ENCODE measurements at places on chromosomes 4 and X.
A peak's percentile ranks its signal among the peaks of the same experiment; 100 is the strongest.

- DNase-seq = no peak
Measured at GRCh38 chr4:62490635-62491034, 1290.5 kb downstream of the ADGRL3 start.

DNA sequence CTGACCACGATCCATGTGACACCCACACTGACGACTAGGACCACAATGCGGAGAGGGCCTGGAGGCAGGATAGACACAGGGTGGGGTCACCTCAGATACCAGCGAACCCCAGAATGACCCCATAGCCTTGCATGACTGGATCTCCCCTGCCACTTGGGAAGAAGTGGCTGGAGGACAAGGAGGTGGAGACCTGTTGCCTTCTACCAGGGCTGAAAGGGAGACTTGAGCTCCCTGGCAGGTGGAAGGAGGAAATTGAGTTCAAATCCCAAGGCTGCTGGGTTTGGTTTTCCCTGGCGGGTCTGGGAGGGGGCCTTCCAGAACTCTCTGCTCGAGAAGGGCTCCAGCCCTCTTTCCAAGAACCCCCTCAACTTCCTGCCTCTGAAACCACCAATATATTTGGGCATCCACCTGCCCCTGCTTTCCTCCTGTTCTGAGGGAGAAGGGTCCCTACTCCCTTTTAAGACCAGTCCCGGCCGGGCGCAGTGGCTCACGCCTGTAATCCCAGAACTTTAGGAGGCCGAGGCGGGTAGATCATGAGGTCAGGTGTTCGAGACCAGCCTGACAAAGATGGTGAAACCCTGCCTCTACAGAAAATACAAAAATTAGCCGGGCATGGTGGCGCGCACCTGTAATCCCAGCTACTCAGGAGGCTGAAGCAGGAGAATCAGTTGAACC is 3.0 kb downstream of the FAM3A start:
- no peak for DNase-seq

- no peak for DNase-seq
Measured at GRCh38 chr4:100842856-100843255, 325.0 kb upstream of the EMCN start.

DNA sequence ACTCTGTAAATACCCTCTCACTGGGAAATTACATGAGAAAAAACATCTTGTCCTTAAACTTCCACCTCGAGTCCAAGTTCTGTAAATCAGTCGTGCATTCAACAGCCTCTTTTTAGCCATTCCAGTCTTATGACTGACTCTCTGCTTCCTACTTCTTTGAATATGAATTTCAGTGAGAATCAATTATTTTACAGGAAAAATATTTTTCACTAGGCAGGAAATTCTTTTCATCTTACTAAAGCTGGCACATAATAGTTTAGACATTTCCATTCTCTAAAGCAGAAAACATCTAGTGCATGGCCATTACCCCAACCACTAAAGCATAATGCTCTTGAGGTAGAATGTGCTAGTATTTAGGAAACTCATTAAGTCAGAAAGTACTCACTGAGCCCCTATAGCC is 565.7 kb upstream of the FAT1 start:
- no peak for DNase-seq

GRCh38 chr4:129526812-129527211 is 430.9 kb downstream of the C4orf33 start:
- DNase-seq = no peak

DNA sequence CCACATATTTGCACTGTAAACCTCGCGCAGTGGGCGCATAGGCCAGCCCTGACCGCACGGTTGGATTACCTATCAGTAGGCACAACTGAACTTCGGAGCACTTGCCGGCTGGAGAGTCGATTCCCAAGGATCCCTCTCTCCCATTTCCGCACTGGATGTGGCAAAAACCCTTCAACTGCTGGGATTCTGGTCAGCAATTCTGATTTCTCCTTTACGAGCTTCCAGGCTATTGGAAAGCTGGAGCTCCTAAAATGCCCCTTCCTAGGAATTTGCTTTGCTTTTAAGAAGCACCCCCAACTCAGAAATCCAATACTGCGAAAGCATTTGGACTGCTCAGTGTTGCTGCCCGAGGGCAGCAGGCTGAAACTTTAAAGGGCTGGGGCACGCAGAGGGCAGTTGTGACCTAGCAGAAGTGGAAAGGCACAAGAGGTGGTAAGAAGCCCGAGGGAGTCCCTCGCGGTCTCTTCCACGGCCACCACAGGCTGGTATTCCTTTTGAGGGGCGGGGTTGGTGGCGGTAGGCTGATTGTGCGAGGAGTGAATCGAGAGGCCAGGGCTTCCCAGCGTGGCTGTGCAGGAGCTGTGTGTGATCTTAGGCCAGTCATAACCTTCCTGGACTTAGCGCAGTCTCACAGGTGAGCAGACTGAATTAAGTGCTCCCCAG is 1.6 kb downstream of the ZAR1 start:
- no peak for DNase-seq

DNA sequence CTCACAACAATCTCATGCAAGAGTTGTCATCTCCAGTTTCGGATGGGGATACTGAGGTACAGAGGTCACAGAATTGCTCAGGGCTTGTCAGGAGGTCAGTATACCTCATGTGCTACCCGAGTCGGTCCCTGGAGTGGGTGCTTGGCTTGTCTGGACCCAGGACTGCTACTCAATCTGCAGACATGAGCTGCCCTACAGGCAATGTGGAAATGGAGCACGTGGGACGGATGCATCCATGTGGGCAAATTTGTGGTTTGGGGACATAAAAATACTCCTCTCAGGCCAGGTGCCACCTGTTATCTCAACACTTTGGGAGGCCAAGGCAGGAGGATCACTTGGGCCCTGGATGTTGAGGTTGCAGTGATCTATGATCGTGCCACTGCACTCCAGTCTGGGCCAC is 15.8 kb downstream of the USP11 start:
- no peak for DNase-seq

DNA sequence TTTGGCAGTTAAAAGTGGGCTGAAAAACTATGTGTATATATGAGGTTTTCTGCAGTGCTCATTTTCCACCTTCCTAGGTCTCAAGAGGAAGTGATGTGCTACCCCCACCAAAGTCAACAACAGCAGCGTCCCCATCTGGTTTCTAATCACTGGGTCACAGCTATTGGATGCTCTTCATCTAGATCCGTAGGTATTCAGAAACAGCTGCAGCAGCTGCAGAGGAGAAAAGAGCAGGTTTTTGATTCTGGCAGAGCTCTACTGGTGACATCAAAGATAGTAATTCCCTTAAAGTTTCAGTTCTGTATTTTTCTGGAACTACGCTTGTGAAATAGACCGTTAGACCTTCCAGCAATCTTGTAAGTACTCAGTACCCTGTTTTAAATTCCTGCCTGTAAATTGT is 5.8 kb upstream of the GUCY2F start:
- DNase-seq = no peak

- DNase-seq = peak; percentile 59
Measured at GRCh38 chrX:72123471-72124185, 8.1 kb downstream of the RTL5 start.

DNA sequence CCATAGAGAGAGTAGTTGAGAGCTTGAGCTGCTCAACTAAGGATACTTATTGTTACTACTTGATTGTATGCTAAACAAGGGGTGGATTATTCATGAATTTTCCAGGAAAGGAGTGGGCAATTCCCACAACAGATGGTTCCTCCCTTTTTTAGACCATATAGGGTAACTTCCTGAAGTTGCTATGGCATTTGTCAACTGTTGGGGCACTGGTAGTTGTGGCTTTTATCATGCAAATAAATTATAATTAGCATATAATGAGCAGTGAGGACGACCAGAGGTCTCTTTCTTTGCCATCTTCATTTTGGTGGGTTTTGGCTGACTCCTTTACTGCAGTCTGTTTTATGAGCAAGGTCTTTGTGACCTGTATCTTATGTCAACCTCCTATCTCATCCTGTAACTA is 1403.5 kb upstream of the PABPC4L start:
- DNase-seq = no peak

DNA sequence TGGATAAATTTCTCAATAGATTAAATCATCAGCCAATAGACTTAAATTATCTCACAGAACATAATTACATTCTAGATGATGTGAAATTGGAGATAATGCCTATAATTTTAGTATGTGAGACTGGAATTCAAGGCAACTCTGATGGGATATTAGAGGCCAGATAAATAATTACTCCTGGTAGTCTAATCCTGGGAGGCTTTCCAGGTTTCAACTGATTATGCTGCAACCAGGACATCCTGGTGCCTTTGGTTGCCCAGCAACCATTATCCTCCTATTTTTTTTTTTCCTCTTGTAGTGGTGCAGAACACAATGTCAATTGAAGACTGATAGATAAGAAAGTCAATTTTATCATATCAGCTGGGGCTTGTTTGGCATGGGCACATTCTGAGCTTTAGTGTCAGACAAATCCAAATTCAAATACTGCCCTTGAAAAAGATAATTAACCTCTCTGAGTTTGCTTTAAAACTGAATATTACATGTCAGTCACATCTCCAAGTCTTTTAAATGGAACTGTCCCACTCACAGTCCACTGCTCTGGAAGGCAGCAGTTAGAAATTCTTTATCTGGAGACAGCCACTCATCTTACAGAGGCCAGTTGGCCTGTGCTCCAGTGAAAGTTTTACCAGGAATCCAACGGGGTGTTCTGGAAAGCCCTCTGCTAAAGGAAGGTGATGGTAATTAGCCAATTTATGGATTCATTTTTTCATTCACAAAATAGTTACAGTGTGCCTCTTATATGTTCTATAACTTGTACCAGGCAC is 95.3 kb upstream of the GUCY1A1 start:
- DNase-seq = no peak

- DNase-seq = no peak
Measured at GRCh38 chr4:64718091-64718490, 308.8 kb upstream of the TECRL start.

DNA sequence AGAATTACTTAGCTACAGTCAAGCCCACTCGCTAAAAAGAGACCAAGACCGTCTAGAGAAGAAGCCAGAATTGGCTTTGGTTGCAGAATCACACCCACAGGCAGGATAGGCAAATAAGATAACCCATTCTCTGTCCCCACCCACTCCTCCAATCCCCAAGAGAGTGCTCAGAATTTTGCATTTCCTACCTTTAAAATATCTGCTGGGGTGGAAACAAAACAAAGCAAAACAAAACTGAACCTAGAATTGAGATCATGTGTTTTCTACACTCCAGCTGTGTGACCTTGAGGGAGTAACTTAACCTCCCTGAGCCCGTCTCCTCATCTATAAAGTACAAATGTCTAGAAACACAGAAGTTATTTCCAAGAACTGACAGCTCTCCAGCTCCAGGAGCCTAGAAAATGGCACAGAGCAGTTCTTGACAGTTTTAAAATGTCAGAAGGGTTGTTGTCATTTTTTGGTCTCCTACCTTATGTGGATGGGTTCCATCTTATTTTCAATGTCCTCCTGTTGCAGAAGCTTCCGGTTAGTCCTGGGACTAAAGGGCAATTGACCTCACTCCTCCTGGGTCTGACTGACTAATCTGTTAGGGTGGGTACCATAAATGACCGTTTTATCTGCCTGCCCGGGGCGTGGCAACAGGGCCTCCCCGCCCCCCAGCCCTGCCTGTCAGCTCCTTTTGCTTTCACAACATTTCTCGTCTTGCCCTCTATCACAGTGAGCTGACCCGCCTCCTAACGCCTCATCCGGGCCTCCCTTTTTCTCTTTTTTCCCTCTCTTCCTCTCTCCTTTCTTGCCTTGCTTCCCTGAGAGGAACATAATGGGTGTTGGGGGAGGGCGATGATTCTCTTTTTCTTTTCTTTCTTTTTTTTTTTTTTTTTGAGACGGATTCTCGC is 114.0 kb downstream of the RBM47 start:
- peak; percentile 32 for DNase-seq

DNA sequence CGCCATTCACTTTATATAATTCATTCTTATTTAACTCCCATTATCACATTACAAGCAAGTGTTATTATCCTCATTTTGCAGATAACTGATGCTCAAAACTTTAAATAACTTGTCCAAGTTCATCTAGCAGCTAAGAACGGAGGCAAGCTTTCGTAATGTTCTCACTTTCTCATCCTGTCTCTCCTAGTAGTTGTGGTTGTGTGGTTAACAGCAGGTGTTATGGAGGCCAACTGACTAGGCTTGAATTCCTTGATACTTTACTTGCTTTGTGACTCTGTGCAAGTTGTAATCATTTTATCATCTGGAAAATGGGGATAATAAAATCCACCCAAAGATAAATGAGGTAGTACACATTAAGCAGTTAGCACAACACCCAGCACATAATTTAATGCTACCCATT is 109.9 kb upstream of the PTPN13 start:
- no peak for DNase-seq

- DNase-seq = no peak
Measured at GRCh38 chr4:87375719-87376291, 15.2 kb downstream of the HSD17B11 start.

- no peak for DNase-seq
Measured at GRCh38 chr4:121155893-121156292, 8.2 kb downstream of the TNIP3 start.

DNA sequence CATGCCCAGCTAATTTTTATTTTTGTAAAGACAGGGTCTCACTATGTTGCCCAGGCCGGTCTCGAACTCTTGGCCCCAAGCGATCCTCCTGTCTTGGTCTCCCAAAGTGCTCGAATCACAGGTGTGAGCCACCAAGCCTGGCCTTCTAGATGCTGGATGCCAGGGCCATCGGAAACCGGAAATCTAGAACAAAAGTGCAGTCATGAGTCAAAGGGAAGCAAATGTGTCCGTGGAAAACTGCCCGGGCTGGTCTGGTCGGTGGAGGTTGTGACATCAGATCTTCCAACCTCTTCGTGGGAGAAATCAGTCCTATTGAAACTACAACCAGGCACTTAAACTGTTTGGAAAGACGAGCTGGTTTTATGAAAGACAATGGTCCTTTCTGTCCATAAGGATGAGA is 92.3 kb upstream of the SHOX start:
- no peak for DNase-seq

DNA sequence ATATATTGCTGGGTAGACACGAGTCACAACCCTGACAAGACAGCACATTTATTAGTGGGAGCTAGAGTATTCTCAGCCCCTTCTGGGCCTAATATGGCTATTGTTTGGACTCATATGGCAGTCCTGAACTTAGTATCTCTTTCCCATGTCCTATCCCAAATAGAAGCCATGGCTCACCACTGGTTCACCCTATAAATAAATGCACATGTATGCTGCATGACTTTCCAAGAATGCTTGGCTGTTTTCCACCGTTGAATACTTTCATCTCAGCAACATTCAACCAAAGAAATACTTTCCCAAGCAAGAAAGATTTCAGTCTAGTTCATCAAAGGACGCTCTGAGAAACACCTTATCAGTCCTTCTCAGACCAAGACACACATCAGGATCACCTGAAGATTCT is 36.7 kb downstream of the SMPX start:
- no peak for DNase-seq

GRCh38 chr4:4805887-4806286 is 53.6 kb upstream of the MSX1 start:
- DNase-seq = no peak
